ENCODE measurements at places on chromosomes 3 and 15. TPM values are rescaled to one million over a fixed set of nuclear protein-coding genes. Genes with fewer than 3 reads are reported as not detected.
A peak's percentile ranks its signal among the peaks of the same experiment; 100 is the strongest.

GRCh38 chr15:72554471-72555425, 80.6 kb downstream of the ARIH1 start:
- peak; percentile 57 for DNase-seq

DNA sequence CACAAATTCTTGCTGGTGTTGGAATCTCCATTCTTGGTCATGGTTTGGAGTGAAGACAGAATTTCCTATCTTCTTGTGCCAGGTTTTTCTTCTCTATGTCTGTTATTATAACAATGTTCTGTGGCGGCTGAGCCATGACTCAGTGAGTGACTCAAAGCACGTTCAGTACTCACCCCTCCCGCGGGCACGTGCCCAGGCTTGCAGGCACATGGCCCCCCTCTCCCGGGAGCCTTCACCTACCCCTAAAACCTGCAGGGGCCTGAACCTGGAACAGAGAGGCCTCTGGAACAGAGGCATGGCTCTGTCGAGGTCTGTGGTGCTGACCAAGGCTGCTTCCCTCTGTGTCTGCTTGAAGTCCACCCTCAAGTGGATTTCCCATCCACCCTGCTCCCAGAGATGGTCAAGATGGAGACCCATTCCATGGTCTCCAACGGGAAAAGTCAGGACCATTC, 27.6 kb downstream of the PLXNB1 start:
- peak; percentile 96 for DNase-seq

DNA sequence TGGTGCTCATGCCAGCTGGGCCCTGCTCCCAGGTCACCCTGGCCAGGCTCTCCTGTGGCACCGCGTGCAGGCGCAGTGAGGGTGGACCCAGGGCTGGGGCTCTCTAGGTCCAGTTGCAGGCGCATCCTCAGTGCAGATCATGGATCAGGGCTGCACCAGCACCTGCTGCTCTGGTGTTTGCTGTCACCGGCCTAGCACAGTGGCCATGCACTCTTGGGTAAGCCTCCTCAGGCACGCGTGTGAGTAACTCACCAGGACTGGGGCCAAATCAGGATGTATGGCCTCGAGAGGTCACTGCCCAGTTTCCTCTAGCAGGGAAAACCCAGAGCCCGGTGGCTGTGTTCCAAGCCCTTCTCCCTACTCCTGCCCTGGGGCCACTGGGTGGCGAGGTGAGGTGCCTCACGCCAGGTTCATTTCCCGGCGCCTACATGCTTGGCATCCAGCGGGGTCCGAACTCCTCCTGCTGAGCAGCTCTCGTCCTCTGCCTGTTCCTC, 45.5 kb upstream of the SLC41A3 start:
- peak; percentile 56 for DNase-seq

DNA sequence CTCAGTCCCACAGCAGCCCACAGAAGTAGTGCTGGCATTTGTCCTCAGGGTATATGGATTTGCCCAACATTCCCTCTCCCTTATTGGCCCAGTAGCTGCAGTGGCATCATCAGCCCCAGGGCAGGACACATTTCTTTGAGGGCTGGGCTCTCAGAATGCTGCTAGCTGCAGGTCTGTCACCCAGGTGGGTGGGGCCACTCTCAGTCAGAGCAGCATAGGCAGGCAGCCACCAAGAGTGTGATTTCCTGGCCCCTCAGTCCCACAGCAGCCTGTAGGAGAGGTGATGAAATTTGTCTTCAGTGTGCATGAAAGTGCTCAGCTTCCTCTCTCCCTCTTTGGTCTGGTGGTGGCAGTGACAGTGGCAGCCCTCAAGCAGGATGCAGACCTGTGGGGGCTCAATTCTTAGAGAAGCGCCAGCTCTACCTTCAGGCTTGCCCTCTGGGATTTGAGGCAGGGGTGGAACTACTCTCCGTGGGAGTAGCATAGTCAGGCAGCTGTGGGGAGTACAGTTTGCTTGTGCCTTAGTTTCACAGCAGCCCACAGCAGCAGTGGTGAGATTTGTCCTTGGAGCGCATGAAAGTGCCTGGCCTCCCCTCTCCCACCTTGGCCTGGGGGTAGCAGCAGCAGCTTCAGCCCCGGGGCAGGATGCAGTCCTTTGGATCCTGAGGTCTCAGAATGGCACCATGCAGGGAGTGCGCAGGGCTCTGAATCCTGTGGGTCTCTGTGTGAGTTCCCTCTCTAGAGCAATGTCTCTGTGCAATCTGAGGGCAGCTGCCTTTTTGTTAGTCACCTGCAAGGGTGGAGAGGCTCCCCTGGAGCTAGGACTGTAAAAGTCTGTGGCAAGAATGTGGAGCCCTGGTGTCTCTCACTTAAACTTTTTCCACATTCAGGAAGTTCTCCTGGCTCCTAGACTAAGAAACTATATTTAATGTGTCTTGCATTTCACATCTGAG, 1229.1 kb downstream of the ROBO2 start:
- DNase-seq, result no peak

DNA sequence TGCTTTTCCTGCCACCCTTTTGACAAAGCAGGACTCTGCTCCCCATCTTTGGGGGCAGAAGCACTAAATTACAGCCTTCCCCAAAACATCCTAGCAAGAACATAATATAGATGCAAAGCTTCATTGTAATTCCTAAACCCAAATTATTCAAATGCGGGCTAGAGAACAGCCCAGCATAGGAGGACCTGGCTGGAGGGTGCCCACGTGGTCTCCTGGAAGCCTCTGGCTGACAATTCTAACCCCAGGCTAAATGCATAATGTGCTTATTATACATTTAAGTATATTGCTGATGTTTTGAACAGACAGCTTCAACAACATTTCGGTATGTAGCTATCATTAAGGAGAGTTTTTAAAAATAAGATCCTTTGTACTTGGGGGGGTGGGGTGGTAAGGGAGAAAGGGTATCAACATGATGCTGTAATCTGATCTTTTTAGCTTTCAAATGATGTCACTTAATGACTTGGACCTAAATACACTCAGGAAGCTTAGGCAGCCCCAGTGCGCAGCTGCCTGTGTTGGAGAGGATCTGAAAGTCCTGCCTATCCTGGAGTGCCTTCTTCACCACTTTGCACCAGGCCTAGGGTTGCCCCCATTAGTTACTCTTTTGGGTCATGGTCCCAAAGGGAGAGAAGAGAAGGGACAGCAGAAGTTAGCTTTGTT, 57.2 kb upstream of the USP3 start:
- DNase-seq, result no peak

- DNase-seq, result no peak
These were observed 15.7 kb downstream of the SUSD5 start for GRCh38 chr3:33202711-33203457.

Gene FEZF2
- not detected for polyA plus RNA-seq

Gene ADPRH
- polyA plus RNA-seq, result 0.99 TPM

Gene ARHGAP11A
- polyA plus RNA-seq, result 9.9 TPM

Gene WDR82
- polyA plus RNA-seq, result 52.7 TPM

Gene EPHA3
- polyA plus RNA-seq, result 0.02 TPM

Gene LRRK1
- 7.7 TPM for polyA plus RNA-seq

All from mammary epithelial cell (primary cell).